ENCODE measurements at places on chromosomes 5 and 9. TPM values are rescaled to one million over a fixed set of nuclear protein-coding genes. Genes with fewer than 3 reads are reported as not detected.

The DMRTA1 gene
- polyA plus RNA-seq, result 3.3 TPM

The POLR1E gene
- 28.4 TPM for polyA plus RNA-seq

The ELOVL7 gene
- 5.4 TPM for polyA plus RNA-seq

The MATR3 gene
- 603 TPM for polyA plus RNA-seq

The TMEM167A gene
- 87.1 TPM for polyA plus RNA-seq

The DMRT2 gene
- 0.23 TPM for polyA plus RNA-seq

The IFNW1 gene
- polyA plus RNA-seq, result 0.15 TPM

The ENTPD2 gene
- 2.8 TPM for polyA plus RNA-seq

The PARP8 gene
- polyA plus RNA-seq, result 21.1 TPM

The DOCK2 gene
- polyA plus RNA-seq, result 4.3 TPM

The TMEM252 gene
- 2.2 TPM for polyA plus RNA-seq

The SLC25A25 gene
- 9.8 TPM for polyA plus RNA-seq

The LECT2 gene
- polyA plus RNA-seq, result 2.0 TPM

The AFAP1L1 gene
- polyA plus RNA-seq, result 45.8 TPM

The TAF11L10 gene
- not detected for polyA plus RNA-seq

The PCDHA8 gene
- 0.08 TPM for polyA plus RNA-seq

The TRIM32 gene
- 24.1 TPM for polyA plus RNA-seq

The BTNL9 gene
- 13.9 TPM for polyA plus RNA-seq

The CYSRT1 gene
- 1.8 TPM for polyA plus RNA-seq

The BARHL1 gene
- polyA plus RNA-seq, result not detected

The DND1 gene
- 1.1 TPM for polyA plus RNA-seq

The MYMK gene
- polyA plus RNA-seq, result not detected

The SLC30A5 gene
- polyA plus RNA-seq, result 75.2 TPM

The BASP1 gene
- 63.2 TPM for polyA plus RNA-seq

The F12 gene
- polyA plus RNA-seq, result 0.29 TPM

The TAS2R1 gene
- polyA plus RNA-seq, result not detected

The S100Z gene
- polyA plus RNA-seq, result 0.57 TPM

Data from left lung (tissue), 14 donors.